Mucosa of descending colon (tissue), 3 donors: ENCODE measurements at places on chromosomes 7 and 10. TPM values are rescaled to one million over a fixed set of nuclear protein-coding genes. Genes with fewer than 3 reads are reported as not detected.

- no peak for DNase-seq
Measured at GRCh38 chr7:3825491-3825890, 524.4 kb downstream of the SDK1 start.

GRCh38 chr10:99344715-99345114 lies 15.6 kb downstream of the CNNM1 start:
- DNase-seq = no peak

ZNF786 gene
- total RNA-seq = 5.0 TPM

- DNase-seq = no peak
Measured at GRCh38 chr10:68096913-68097516, 12.3 kb upstream of the MYPN start.

CTAGE4 gene
- 8.6 TPM for total RNA-seq

GRCh38 chr10:30313579-30314350 lies 35.3 kb downstream of the MTPAP start:
- no peak for DNase-seq

LAMB4 gene
- total RNA-seq = not detected

GRCh38 chr7:104096683-104097082 lies 107.2 kb upstream of the RELN start:
- no peak for DNase-seq

VAX1 gene
- total RNA-seq = not detected

- DNase-seq = no peak
Measured at GRCh38 chr7:102310414-102310815, 23.7 kb downstream of the SH2B2 start.

HOXA5 gene
- 26.6 TPM for total RNA-seq

DNA sequence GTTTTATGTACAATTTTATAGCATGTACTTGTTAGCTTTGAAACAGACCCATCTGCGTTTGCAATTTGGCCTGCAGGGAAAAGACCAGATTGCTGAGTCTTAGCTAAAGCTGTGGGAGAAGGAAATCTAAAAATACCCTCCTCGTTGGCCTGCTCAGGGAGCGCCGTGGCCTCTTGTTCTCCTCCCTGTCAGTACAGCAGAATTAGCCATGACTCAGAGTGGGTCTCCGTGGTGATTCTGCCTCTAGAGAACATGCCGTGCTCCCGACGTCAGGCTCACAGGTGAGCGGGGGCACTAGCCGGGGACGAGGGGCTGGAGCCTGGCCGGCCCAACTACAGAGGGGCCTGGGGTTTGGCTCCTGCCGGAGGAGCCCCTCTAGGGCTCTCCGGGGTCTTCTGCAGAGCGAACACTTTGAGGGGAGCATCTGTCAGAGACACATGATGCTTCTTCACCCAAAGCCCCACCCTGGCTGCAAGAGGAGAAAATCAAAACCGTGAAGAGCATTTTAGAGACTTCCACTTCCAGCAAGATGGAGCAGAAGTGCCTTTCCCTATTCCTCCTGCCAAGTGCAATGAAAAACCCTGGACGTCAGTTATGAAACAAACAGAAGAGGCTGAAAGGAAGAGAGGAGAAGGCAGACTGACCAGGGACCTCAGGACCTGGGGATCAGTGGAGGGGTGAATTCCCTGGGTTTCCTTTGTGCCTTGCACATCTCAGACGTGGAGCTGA lies 98.9 kb downstream of the LHPP start:
- DNase-seq = no peak

GRCh38 chr7:105339404-105340323 lies 49.1 kb downstream of the SRPK2 start:
- DNase-seq = no peak

- no peak for DNase-seq
Measured at GRCh38 chr10:89942217-89942616, 240.8 kb downstream of the KIF20B start.

- no peak for DNase-seq
Measured at GRCh38 chr10:7515439-7515838, 104.6 kb upstream of the SFMBT2 start.

AGK gene
- total RNA-seq = 20.7 TPM

NEBL gene
- 5.7 TPM for total RNA-seq

HTR5A gene
- not detected for total RNA-seq

GRCh38 chr7:68642727-68643126 lies 955.5 kb upstream of the AUTS2 start:
- no peak for DNase-seq

DNA sequence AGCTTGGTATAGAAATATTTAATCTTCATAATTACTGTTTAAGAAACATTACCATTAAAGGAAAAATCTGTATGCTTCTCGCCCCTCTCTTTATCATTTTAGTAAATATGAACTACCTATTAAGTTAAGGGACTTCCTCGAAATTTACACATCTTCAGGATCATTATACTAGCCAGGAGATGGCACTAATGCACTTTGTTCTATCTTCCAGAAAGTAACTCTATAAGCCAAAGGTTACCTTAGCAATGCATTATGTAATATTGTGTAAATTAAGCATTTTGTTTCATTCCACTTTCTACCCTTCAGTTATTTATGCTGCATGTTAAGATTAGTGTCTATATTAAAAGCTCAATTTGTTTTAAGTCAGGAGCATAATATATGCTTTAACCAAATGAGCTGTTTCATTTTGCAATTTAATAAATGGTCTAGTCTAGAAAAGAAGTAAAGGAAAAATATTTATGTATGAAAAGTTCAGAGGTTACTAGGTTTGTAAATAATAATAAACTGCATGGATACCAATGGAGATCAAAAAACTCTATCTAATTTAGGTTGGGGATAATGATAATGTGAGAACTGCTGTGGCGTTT lies 128.5 kb downstream of the ANKRD7 start:
- no peak for DNase-seq

BMPR1A gene
- total RNA-seq = 44.4 TPM

NOS3 gene
- 6.0 TPM for total RNA-seq

DNA sequence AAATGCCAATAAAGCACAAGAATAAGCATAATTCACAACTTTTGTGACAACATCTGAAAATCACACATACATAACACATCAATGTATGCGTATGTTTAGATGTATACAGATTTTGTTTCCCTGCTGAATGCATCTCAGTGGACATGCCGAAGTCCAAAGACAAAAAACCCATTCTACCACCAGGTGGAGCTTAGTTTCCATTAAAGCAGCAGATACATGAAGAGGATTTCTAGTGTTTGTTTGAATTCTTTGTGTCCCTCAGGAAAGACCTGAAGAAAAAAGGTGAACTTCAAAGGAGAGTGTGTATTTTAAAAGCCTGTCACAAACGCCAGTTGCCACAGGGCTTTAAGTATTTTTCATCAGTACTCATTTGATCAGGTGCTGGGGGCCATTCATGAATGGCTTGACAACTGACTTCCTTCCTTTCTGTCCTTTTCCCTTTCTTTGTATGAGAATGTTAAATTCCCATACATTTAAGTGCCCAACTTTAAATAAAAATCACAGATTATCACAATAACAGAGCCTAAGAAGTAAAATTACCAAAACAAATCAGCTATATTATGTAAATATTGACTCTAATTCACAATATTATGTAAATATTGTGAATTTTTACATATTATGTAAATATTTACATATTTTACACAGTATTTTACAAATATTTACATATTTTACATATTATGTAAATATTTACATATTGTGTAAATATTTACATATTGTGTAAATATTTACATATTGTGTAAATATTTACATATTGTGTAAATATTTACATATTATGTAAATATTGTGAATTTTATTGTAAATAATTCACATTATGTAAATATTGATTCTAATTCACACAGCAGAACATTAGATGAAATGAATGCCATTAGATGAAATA lies 343.0 kb downstream of the CRPPA start:
- no peak for DNase-seq

GRCh38 chr10:79985481-79986072 lies 36.7 kb upstream of the SFTPD start:
- no peak for DNase-seq

PNLIP gene
- not detected for total RNA-seq

DNA sequence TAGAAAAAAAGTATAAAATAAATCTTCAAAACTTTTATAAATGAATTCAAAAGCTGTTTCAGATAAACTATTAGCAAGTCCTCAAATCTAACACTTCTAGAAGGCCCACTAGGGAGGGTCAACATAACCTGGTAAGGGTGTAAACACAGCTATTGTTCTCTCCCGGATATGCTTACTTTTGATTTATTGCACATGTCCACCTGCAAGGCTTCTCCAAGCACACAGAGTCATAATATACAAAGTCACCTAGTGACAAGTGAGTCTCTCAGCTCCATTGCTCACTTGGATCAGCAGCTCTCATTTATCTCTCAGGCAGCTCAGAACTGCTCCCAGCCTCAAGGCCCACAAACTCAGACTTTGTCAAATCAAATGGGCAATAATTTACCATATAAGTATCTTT lies 44.0 kb upstream of the COL1A2 start:
- DNase-seq = no peak

GRCh38 chr10:108413954-108414353 lies 1249.4 kb upstream of the SORCS1 start:
- no peak for DNase-seq

OR2A42 gene
- total RNA-seq = not detected

- no peak for DNase-seq
Measured at GRCh38 chr10:63421591-63421990, 44.2 kb downstream of the JMJD1C start.

DNA sequence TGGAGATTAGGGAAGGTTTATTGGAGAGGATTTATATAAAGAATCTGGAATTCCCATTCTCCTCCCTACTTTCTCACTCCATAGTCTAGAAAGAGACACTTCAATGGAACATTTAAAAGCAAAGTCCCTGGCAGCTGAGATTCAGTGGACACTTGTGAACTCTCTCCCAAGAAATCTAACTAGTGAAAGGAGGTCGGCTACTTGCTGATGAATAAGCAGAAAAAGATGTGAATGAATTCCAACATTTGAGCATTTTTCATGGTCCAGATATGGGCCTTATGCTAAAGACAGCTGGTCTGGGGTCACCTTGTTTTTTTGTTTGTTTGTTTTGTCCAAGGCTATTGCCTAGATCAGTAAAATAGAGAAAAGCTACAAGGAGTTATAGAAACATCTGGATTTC lies 141.1 kb upstream of the LRRTM3 start:
- no peak for DNase-seq

ODAD2 gene
- 0.31 TPM for total RNA-seq

DNA sequence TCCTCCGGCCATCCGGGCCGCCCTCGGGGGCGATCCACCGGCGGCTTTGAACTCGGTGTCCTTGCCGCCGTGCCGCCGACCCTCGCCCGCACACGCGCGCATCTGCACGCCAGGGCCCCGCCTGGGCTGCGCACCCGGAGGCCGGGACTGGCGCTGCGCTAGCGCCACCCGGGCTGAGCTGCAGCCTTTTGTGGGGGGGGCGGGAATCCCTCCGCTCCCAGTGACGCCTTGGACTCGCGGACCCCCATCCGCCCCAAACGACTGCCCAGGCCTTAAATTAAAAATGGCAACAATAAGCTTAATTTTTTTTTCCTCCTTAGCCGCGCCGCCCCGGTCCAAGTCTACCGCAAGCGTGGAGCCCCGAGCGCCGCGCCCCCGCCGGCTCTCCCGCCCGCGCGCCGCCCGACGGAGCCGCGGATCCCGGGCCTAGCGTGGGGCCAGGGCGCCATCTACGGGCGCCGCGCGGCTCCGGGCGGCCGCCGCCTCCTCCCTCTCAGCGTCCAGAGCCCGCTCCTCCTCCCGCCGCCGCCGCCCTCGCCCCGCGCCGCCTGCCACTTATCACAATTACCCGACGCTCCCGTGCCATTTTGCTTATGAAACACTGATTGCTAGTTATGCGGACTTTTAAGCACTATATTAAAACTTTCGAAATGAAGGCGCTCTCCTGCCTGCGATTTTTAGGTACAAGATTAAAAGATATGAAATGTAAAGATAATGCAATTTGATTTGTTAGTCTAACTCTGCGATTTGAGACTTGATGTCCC lies 7.5 kb upstream of the EBF3 start:
- no peak for DNase-seq

- DNase-seq = no peak
Measured at GRCh38 chr10:52801947-52802346, 29.4 kb upstream of the MBL2 start.

GRCh38 chr10:61471491-61471890 lies 18.3 kb upstream of the TMEM26 start:
- no peak for DNase-seq

- no peak for DNase-seq
Measured at GRCh38 chr7:150917969-150918368, 60.2 kb downstream of the KCNH2 start.

- no peak for DNase-seq
Measured at GRCh38 chr10:123492016-123492415, 174.1 kb upstream of the GPR26 start.

- DNase-seq = no peak
Measured at GRCh38 chr7:33853361-33854062, 51.8 kb upstream of the BMPER start.

GRCh38 chr10:74081941-74082718 lies 68.5 kb downstream of the AP3M1 start:
- no peak for DNase-seq

DNA sequence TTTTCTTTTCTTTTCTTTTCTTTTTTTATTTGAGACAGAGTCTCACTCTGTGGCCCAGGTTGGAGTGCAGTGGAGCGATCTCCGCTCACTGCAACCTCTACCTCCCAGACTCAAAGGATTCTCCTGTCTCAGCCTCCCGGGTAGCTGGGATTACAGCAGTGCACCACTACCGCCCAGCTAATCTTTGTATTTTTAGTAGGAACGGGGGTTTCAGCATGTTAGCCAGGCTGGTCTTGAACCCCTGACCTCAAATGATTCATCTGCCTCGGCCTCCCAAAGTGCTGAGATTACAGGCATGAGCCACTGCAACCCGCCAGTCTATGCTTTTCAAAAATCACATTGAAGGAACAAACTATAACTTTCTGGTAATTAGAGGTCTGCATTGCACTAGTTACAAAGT lies 2.4 kb downstream of the USP6NL start:
- DNase-seq = no peak

- DNase-seq = no peak
Measured at GRCh38 chr10:16890691-16891090, 73.5 kb upstream of the RSU1 start.

OPN4 gene
- not detected for total RNA-seq

DNA sequence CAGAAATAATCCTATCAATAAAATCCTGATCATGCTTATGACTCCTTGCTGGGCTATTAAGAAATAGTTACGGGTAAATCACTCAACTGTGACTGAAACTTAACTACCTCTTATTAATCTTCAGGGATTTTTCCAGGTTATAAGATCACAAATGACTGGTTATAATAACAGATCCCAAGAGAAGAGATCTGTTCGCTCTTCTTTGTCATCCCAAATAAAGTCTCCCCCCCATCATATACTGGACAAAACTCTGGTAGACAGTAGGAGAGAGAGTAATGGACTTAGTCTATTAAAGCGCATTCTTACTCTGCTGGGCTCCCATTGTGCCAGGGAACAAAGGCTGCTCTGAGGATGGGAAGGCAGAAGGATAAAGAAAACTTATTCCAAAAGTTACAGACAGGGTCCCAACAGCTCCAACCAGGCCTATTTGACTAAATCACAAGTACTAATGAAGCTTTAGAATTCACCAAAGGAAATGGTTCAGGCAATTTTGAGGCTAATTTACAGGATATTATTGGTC lies 233.7 kb downstream of the DGKI start:
- DNase-seq = no peak

- DNase-seq = no peak
Measured at GRCh38 chr7:128941323-128941890, 3.7 kb downstream of the IRF5 start.

SPDYE1 gene
- total RNA-seq = not detected

- DNase-seq = no peak
Measured at GRCh38 chr7:97226541-97226940, 109.0 kb downstream of the SDHAF3 start.

- DNase-seq = no peak
Measured at GRCh38 chr10:66832781-66833422, 92.9 kb upstream of the LRRTM3 start.
